ENCODE measurements at places on chromosomes 2 and 18.

- no peak for DNase-seq
Observed at GRCh38 chr2:113857464-113857863, 32.4 kb upstream of the ACTR3 start.

DNA sequence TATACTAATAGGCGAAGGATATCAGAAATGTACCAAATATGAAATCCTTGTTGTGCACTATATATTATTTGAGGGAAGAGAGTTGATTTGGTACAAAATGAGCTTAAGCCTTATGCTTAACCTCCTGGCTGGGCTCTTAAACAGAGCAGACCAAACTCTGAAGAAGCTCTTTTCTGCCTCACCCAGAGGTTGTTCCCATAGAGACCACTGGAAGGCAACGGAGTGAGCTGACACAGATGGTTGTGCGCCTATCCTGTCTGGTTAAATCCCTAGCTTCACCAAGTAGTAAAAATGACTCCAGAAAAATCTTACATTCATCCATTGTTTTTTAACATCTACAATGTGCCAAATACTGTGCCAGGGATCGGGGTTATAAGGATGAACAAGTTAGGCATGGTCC, 55.9 kb upstream of the NOL4 start:
- no peak for DNase-seq

DNA sequence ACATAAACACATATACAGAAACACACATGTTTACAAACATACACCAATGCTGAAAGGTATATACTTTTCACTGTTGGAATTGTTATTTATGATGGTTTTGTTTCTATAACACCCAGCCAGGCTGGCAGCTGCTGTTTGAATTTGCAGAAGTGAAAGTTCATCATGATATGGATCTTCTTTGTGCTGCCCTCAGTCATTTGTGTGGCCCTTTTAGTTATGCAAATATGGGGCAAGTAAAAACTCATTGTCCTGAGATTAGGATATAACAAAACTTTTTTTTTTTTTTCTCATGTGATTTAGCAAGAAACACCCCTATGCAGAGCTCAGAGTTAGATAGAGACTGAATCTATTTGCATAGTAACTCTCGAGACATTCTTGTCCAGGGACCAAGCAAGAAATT, 714.1 kb downstream of the KCNJ3 start:
- no peak for DNase-seq

DNA sequence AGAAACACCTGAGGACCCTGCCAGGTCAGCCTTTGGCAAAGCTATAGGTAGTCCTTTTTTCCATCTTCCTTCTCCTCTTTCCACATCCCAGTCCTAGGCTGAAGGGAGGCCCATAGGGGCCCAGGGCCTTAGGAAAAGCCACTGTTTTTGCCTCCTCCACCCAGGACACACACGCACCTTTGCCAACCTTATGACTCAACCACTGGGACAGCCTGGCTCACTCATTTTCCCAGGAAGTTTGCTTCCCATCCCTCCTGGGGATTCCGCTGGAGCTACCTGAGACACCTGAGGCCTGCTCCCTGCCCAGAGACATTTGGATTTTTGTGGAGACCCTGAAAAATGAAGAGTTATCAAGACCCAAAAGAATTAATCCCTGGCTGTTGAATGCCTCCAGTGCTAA, 273.4 kb upstream of the SIX2 start:
- no peak for DNase-seq

DNA sequence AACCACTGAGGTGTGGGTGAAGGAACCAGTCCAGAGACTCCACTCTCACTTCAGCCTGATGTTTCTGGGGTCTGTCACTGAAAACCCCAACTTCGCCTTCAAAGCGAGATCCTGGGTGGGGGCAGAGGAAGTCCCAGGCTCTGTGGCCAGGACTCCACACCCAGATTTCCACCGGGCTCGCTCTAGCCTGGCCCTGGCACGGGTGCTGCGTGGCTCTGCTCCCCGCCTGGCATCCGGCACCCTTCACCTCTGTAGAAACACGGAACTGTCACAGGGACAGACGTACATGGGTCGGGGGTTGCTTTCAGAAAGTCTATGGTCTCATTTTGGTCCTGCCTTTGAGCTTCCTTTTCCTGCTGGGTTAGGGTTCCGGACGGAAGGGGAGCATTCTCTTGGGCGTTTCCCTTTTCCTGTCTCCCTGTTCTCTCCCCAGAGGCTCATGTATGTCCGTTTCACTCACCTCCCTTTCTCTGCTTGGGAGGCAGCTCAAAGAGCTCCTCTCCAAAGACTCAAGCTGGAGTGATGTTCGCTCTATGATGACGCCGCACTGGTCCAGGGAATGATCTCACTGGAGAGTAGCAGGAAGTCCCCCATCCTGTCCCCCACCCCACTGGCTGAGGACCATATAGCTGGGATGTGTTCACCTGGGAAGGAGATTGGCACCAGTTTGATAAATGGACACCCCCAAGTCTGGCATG, 41.5 kb downstream of the ODC1 start:
- DNase-seq, result no peak

- DNase-seq, result no peak
Observed at GRCh38 chr2:71781695-71782228, 328.4 kb downstream of the DYSF start.

DNA sequence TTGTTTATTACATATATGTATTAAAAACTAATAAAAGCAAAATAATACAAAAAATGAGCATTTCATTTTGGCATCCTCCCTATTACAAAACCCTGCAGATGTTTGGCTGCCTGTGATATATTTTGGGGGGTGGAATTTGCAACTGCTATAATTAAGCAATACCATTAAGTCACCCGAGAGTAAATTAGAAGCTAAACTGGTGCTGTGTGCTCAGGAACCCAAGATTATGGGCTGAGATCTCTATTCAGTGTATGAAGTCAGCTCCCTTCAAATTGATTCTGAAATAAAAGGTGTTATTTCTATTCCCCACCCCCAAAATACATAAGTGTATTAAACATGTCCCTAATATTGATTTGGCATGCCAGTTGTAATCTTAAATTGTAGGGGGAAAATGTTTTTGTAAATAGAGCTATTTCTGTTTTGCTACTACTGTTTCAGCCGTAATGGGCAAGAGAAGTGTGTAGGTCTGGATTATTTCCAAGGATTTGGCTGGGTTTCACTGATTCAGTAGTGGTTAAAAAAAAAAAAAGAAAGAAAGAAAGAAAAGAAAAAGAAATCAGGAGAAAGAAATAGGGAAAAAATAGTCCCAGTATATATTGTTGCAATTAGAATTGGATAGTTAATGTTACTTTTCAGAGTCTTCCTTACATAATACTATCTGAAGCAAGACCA, 110.9 kb downstream of the SS18 start:
- no peak for DNase-seq

DNA sequence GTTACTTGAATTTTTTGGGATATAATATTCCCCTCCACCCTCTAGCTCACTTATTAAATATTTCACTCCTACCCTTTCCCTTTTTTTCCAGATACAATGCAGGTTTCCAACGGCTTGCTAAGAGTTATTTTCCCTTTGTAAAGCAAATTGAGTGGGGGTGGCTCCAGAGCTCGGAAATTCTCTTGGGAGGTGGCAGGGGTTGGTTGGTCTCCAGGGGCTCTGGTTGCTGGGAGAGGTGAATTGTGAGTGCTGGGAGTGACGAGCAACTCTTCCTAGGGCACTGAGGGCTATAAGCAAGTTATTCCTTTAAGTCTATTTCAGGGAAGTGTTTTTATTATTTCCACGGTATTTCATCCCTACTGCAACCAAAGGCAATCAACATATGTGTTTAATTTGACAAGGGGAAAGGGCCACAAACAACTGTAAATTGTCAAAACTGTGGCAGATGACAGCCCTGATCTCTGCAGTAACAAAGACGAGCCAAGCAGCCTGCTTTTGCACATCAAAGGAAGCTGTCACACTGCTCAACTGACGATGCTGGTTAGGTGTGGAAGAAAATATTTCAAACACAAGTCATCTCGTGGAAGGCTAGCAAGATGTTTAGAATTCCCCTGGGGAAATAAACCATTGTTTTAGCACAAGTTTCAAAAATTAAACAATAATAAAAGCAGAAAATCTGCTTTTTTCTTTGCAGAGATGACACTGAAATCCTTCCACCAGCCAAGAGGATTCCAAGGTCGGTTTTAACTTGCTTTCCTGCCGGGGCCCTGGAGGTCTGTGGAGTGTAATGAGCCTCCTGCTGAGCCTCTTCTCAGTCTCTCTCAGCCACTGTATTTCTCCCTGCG, 34.8 kb upstream of the ASXL2 start:
- DNase-seq, result no peak

DNA sequence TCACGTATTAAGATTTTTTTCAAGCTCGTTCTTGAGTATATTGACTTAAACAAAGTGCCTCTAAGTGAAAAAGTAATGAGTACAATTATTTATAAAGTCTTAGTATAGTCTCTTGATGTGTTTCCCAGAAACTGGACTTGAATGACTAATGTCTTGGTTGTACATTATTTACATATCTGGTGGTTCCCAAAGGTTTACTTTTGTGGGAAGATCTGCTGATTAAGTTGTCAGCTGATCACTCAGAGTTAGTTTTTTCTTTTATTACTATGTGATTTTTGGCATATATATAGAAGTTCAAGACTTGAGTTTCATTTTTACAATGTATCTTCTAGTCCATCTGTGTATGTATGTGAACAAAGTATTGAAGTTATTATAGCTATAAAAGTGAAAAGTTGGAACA, 29.5 kb downstream of the RNF144A start:
- no peak for DNase-seq
